ENCODE measurements at places on chromosomes 6 and 20. TPM values are rescaled to one million over a fixed set of nuclear protein-coding genes. Genes with fewer than 3 reads are reported as not detected.

The KCNS1 gene
- total RNA-seq = not detected

The WASF1 gene
- 0.46 TPM for total RNA-seq

The ETV7 gene
- total RNA-seq = 13.4 TPM

The ABT1 gene
- 27.4 TPM for total RNA-seq

The ADGB gene
- not detected for total RNA-seq
